ENCODE measurements at places on chromosomes 6 and 20. TPM values are rescaled to one million over a fixed set of nuclear protein-coding genes. Genes with fewer than 3 reads are reported as not detected.

- H3K27me3 ChIP-seq: peaks cover 2% of the 10 kb centered on the region
- H3K4me1 ChIP-seq: peaks cover 12% of the 10 kb centered on the region
- H3K4me3 ChIP-seq: no peak overlapping the region
- H3K36me3 ChIP-seq: no peaks in the 10 kb centered on the region
Observed at GRCh38 chr6:106693418-106693817, 64.0 kb downstream of the QRSL1 start.

- no peak overlapping the region for H3K4me3 ChIP-seq
- DNase-seq: no peak
- peaks cover 8% of the 10 kb centered on the region for H3K27me3 ChIP-seq
- no peak overlapping the region for H3K27ac ChIP-seq
- no peaks in the 10 kb centered on the region for H3K4me1 ChIP-seq
Observed at GRCh38 chr6:161151660-161152526, 122.0 kb downstream of the AGPAT4 start.

DNA sequence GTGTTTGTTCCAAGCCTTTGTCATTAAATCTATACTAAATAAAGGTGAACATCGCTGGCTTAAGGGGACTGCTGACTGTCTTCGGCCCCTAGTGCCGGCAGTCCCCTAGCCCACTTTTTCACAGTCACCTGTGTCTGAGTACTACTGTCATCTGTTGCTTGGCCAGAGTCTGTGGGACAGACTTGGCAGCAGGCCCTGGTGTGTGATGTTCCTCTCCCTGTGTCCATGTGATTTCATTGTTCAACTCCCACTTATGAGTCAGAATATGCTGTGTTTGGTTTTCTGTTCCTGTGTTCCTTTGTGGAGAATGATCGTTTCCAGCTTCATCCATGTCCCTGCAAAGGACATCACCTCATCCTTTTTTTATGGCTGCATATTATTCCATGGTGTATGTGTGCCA, 133.4 kb downstream of the HAO1 start:
- no peaks in the 10 kb centered on the region for H3K27me3 ChIP-seq
- H3K4me3 ChIP-seq: no peak overlapping the region
- no peak overlapping the region for H3K27ac ChIP-seq
- no peak for DNase-seq
- no peaks in the 10 kb centered on the region for H3K4me1 ChIP-seq

DNA sequence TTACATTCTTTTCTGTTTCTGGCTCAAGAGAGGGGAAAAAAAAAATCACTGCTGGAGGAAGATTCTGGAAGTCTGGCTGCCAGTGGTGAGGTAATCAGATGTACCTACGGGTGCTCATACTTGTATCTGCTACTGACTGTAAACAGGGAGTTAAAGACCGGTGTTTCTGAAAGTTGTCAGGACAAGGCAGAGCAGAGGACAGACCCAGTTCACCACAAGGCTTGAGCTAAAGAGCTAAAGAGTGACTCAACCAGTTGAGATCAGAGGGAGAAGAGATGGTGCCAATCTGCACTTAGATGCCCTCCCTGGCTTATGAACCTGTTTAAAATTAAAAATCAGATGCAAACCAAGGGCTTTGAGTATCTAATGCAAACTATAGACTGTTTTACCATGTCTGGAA, 55.4 kb downstream of the CEP162 start:
- no peaks in the 10 kb centered on the region for H3K36me3 ChIP-seq
- no peaks in the 10 kb centered on the region for H3K27me3 ChIP-seq
- no peak overlapping the region for H3K27ac ChIP-seq
- DNase-seq: no peak
- H3K4me3 ChIP-seq: no peak overlapping the region

Gene AFG1L
- total RNA-seq: 9.4 TPM

GRCh38 chr6:129753422-129753821, 43.4 kb upstream of the ARHGAP18 start:
- H3K36me3 ChIP-seq: no peaks in the 10 kb centered on the region
- H3K4me3 ChIP-seq: no peak overlapping the region
- no peak overlapping the region for H3K27ac ChIP-seq
- H3K27me3 ChIP-seq: no peaks in the 10 kb centered on the region

Gene FNDC11
- total RNA-seq: 9.3 TPM

DNA sequence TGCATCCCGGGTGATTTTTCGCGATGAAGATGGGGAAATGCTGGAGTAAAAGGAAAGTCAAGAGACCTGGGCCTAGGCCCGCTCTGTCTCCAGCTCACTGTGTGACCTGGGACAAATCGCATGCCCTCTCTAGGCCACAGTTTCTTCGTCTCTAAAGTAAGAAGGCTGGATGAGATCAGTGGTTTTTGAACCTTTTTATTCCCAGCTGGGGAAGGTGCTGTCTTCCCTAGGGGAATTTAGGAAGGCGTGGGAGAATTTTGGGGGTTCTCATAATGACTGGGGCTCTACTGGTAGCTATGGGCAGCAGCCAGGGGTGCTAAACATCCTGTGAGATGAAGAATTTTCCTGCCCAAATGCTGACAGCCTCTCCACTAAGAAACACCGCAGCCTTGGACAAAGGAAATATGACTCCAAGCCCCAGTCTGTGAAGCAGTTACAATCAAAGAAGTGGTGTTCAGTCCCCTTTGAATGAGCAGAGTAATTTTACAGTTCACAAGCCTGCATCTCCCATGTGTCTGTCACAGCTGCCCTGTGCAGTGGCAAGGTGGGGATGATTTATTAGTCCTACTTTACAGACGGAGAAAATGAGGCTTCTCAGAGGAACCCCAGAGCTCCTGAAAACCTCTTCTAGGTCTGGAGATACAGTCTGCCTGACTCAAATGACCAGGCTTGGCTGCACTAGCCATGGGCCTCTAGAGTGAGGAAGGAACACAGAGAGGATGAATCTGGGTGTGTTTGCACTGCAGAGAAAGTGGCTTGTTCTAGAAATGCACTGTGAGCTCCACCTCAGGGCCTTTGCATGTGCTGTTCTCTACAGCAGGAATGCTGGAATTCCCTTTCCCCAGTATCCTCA, 57.2 kb downstream of the RAB44 start:
- H3K4me1 ChIP-seq: peaks cover 5% of the 10 kb centered on the region
- no peak overlapping the region for H3K27ac ChIP-seq
- H3K27me3 ChIP-seq: no peaks in the 10 kb centered on the region

DNA sequence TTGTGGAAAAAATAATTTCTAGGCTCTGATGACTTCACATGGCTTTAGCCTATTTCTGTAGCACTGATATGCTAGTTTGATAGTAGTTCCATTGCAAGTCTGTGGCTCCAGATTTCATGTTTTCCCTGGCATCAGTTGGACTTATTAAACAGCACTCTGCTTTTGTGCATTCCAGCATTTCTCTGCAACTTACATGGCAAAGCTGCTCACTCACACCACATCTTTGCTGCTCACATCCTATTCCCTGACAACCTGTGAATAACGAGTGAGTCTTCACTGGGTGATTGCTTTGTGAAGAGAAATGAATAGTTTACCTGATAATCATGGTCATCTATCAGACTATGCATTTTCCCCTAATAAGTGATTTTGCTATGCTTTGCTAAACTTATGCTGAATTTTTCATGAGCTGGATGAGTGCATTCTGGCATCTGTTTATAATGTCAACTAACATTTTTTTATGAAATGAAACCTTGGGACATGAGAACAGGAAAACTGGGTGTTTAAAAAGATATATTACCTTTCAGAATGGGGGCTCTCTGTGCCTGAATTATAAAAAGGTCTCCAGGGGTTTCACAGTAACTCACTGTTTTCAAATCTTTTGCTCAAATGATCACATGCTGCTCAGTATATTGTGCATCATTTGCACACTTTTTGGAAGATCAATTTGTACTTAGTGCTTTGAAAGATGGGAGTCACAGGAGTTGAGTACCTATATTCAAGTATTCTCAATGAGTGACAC, 301.8 kb downstream of the TBC1D32 start:
- no peak overlapping the region for H3K4me3 ChIP-seq
- H3K4me1 ChIP-seq: no peaks in the 10 kb centered on the region
- H3K27ac ChIP-seq: no peak overlapping the region

Gene PPIL6
- 0.83 TPM for total RNA-seq

Gene FAM229B
- 20.3 TPM for total RNA-seq

GRCh38 chr6:154356690-154357089, at the start of gene IPCEF1:
TSS of gene IPCEF1 (minus strand) at chr6:154356803. CDS start at chr6:154265947, 90,856 bp downstream.
- no peak within 1 kb of the TSS for H3K27ac ChIP-seq
- H3K4me1 ChIP-seq: no peaks in the 10 kb centered on the region
- no peaks in the 10 kb centered on the region for H3K27me3 ChIP-seq
- H3K36me3 ChIP-seq: peaks cover 6% of the 10 kb centered on the region

Gene MAPK13
- total RNA-seq: 4.2 TPM

Gene C6orf15
- total RNA-seq: not detected

GRCh38 chr6:140138311-140139010, 764.0 kb upstream of the CITED2 start:
- H3K4me3 ChIP-seq: no peak overlapping the region
- peak overlapping the region; percentile 30 for H3K27ac ChIP-seq
- no peak for DNase-seq
- H3K36me3 ChIP-seq: no peaks in the 10 kb centered on the region
- H3K27me3 ChIP-seq: peaks cover 2% of the 10 kb centered on the region
- H3K4me1 ChIP-seq: peaks cover 7% of the 10 kb centered on the region

- no peak overlapping the region for H3K4me3 ChIP-seq
- no peaks in the 10 kb centered on the region for H3K4me1 ChIP-seq
- H3K27ac ChIP-seq: no peak overlapping the region
- H3K27me3 ChIP-seq: no peaks in the 10 kb centered on the region
Observed at GRCh38 chr6:104019075-104019753, 840.5 kb downstream of the HACE1 start.

GRCh38 chr6:163813979-163814493, 399.5 kb downstream of the QKI start:
- H3K4me1 ChIP-seq: peaks cover 5% of the 10 kb centered on the region
- no peak overlapping the region for H3K4me3 ChIP-seq
- no peak overlapping the region for H3K27ac ChIP-seq

DNA sequence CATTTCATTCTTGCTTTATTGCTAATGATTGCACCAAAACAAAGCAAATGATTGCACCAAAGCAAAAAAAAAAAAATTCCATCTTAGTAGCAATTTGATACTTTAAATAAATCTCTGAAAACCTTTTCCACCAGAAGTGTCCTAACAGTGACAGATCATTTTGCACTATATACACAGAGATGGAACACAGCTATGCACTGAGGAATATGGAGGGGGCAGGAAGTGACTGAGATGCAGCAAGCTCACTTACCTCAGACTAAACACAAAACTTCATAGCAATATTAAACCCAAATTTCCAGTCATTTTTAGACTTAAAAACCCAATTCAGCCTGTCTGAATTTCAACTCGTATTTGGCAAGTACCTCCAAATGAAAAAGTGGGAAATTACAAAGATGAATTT, 41.2 kb downstream of the HIVEP2 start:
- H3K4me1 ChIP-seq: peaks cover 7% of the 10 kb centered on the region
- DNase-seq: no peak
- H3K4me3 ChIP-seq: no peak overlapping the region

DNA sequence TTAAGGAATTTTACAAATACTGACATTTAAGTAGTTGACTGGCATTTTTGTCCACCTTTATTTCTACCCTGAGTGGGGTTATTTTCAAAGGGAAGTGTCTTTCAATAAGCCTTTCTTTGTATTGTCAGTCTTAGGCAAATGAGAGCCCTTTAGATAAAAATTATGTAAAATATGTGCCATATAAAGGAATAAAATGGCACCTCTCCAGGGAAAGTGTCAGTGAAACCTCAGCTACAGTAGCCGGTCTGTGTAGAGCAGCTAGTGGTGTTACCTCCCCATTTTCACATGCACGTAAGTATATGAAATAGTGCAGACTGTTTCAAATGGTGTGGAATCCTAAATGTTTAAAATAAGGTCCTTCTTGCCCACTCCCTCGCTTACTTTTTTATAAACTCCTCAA, 5.0 kb downstream of the FAM217B start:
- peaks cover 24% of the 10 kb centered on the region for H3K4me1 ChIP-seq
- H3K27ac ChIP-seq: no peak overlapping the region
- H3K36me3 ChIP-seq: no peaks in the 10 kb centered on the region
- peaks cover 3% of the 10 kb centered on the region for H3K27me3 ChIP-seq
- DNase-seq: no peak

Gene XKR7
- 284 TPM for total RNA-seq

Gene WRNIP1
- 46.5 TPM for total RNA-seq

DNA sequence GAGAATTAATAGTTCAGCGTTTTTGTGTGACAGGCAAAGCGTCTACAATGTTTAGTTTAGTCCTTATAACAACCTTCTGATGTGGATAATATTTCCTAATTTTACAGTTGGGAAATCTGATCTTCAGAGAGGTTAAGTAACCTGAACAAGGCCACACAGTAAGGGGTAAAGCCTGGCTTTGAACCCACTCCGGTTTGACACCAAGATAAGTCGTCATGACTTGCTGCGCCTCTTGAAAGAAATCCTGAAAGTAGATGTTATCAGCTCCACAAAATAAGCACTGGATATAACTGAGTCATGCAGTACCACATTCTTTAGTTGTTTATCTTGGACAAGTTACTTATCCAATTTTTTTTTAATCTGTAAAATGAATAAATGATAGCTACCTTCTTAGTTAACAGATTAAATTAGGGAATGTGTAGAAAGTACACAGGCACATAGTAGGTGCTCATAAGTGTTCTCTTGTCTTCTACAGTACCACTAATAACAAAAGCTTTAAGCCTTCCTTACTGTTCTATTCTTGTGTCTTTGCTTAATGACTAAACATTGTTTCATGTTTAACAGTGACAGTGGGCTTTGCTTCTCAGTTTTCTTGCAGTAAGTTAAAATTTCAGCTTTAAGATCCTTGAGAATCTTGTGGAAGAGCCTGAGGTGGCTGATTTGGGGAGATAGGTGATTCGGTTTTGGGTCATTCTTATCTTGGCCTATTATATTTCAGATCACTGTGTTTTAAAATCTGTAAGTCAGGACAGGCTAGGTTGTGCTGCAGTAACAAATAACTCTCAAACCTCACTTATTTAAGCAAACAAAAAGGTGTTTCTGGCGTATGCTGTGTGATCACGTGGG, 2.1 kb downstream of the HIVEP1 start:
- peaks cover 16% of the 10 kb centered on the region for H3K4me1 ChIP-seq
- no peak for DNase-seq
- peak overlapping the region; percentile 92 for H3K4me3 ChIP-seq
- H3K27ac ChIP-seq: peak overlapping the region; percentile 88
- H3K36me3 ChIP-seq: peaks cover 12% of the 10 kb centered on the region
- peaks cover 10% of the 10 kb centered on the region for H3K27me3 ChIP-seq

DNA sequence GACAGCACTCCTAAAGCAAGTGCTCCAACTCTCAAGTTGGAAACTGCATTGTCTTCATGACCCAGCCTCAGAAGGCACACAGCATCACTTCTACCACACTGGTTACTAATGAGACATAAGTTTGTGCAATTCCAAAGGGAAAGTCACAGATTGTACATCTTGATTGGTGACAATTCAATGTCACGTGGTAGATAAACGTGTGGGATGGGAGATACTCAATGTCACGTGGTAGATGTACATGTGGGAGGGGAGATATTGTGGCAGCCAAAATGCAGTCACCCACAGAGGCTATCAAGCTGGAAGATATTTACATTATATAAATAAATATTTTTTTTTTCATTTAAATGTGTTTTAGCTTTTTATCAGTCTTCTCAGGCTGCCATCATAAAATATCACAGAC, 393.3 kb downstream of the KIF16B start:
- H3K27me3 ChIP-seq: no peaks in the 10 kb centered on the region
- H3K27ac ChIP-seq: no peak overlapping the region
- no peak for DNase-seq
- H3K36me3 ChIP-seq: no peaks in the 10 kb centered on the region
- no peaks in the 10 kb centered on the region for H3K4me1 ChIP-seq
- no peak overlapping the region for H3K4me3 ChIP-seq

- H3K27ac ChIP-seq: no peak overlapping the region
- peaks cover 12% of the 10 kb centered on the region for H3K36me3 ChIP-seq
Observed at GRCh38 chr6:357261-357790, 34.2 kb upstream of the IRF4 start.

Gene CCN6
- total RNA-seq: not detected

Gene C20orf202
- not detected for total RNA-seq

Data from glutamatergic neuron (in vitro differentiated cells).